Fibroblast of skin of right biceps (primary cell): ENCODE measurements at places on chromosomes 16 and 17.

GRCh38 chr16:4391631-4392381 is 20.2 kb downstream of the VASN start:
- no peak for DNase-seq

DNA sequence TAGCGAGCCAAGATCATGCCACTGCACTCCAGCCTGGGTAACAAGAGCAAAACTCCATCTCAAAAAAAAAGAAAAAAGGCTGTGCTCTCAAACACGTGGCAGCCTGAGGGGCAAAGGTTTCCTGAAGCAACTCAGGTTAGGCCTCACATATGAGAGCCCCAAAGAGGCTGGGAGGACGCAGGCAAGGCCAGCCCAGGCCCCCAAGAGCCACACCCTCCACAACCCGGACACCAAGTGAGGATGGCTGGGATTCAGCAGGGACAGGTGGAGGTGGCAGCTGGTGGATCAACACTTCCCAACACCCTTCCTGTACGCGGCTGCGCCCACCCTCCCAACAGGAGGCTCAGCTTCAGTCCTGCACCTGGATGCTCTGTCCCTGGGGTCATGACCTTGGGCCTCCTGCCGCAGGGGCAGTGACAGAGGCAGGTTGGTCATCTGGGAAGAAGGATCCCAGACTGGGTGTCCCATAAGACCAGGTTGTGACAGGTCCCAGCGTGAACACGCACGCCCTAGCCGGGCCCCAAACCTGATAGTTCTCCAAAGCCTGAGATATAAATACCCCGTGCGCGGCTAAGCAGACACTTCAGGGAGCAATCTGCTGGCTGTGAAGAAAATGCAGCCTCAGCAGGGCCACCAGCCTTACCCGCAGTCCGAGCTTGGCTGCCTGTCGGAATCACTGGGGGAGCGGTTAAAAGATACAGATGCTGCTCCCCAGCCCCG is 78.1 kb downstream of the TIMM22 start:
- no peak for DNase-seq

GRCh38 chr17:50151041-50151936 is 812 bp upstream of the PPP1R9B start:
- DNase-seq = peak; percentile 93

DNA sequence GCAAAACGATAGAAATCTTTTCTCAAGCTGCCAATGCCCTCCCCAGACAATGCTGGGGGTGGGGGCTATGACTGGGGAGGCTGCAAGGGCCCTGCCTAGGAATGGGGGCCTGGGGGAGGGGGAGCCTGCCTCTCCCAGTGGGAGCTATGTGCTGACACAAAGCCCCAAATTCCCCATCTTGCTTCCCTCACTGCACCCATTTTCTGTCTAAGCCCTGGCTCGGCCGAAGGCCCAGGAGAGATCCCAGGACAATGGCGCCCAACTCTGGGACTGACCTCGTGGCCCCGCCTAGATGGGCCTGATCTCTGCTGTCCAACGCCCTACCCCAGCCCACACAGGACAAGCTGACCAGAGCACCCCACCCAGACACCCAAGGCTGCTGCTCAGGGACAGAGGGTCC is 11.1 kb upstream of the KCNJ12 start:
- no peak for DNase-seq

GRCh38 chr17:59488805-59489204 is 76.6 kb upstream of the DHX40 start:
- DNase-seq = no peak

GRCh38 chr17:15087946-15088345 is 177.2 kb downstream of the PMP22 start:
- DNase-seq = no peak

DNA sequence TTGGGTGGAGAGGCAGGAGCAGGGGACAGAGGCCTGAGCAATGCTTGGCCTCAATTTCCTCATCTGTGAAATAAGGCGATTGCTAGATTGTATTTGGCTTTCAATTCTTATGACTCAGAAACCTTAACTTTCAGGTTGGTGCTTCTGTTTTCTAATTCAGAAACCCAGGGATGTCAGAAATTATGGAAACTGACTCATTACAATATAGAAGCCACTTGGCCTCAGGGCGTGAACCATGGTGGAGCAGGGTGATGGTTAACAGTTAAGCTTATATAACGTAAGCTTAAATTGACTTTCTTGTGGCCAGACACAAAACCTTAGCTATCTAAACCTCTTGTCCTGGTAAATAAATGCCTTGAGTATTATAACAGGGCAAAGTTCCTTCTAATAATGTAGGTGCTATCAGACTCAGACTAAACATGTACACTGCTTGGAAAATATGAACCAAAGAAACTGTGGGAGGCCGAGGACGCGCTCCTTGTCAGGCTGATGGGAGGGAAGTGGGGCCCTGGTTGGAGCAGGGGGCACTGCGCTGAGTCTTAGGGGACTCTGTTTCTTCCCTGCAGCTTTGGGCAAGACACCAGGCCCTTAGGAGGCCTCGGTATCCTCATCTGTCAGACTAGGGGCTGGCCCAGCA is 17.1 kb upstream of the SREBF1 start:
- DNase-seq = no peak

DNA sequence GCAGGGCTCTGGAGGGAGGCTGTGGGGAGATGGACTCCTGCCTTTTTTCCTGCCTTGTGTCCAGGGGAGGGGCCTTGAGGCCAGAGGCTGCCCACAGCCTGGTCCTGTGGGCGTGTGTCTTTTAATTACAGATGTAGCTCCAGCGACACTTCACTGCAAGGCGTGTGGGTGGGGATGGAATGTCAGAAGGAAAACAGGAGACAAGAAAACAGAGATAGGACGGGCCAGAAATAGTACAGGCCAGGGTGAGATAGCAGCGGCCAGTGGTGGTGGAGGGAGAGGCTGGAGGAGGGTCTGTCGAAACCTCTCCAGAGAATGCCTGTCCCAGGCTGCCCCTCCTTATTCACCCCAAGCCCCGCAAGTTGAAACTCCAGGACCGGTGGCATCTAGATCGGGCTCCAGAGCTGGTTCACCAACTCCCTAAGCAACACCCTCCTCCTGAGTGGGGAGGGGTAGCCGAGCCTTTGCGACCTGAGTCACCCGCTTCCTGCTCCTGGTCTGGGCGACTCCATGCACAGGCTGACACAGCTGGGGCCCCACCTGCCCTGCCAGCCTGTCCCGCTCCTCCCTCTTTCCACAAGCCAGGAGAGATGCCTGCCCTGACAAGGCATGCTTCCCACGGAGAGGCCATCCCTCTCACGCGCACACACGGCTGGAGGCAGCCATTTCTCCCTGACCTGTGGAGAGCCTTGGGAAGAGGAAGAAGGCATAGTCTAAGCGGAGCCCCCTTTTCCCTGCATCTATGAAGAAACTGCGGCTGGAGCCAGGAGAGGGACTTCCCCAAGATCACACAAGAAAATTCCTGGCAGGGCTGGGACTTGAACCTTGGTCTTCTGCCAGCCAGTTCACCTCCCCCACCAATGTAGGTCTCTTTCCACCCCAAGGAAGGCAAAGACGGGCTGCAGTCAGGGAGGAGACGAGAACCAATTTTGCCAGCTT is 6.6 kb upstream of the JUP start:
- peak; percentile 52 for DNase-seq

DNA sequence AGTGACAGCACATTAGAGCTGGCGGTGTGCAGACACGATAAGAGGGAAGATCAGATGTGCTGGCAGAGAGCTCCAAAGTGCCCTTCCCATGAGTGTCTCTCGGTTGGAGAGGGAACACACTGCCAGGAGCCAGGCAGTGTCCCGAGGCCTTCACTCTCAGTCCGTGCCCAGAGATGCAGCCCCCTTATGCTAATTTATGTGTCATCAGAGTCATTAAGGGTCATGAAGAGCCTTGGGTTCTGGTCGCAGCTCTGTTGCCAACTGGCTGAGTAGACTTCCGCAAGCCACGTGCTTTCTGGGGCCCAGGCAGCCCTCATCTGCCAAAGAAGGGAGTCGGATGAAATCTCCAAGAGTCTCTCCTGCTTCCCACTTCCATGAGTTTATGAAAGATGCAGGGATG is 232.5 kb downstream of the MSI2 start:
- no peak for DNase-seq

GRCh38 chr17:54932711-54933110 is 32.1 kb downstream of the TOM1L1 start:
- no peak for DNase-seq

DNA sequence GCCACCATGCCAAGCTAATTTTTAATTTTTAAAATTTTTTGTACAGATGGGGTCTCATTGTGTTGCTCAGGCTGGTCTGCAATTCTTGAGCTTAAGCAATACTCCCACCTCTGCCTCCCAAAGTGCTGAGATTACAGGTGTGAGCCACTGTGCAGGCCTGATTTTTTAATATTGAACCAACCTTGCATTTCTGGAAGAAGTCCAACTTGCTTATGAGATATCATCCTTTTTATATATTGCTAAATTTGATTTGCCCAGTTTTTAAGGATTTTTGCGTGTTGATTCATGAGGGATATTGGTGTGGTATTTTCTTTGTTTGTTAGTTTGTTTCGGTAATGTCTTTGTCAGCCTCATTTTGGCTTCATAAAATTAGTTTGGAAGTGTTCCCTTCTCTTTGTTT is 196.4 kb downstream of the SEC14L1 start:
- no peak for DNase-seq

- no peak for DNase-seq
Observed at GRCh38 chr16:1323296-1324239, 9.9 kb upstream of the BAIAP3 start.

- DNase-seq = peak; percentile 85
Observed at GRCh38 chr16:70778901-70779309, 22.1 kb downstream of the VAC14 start.

DNA sequence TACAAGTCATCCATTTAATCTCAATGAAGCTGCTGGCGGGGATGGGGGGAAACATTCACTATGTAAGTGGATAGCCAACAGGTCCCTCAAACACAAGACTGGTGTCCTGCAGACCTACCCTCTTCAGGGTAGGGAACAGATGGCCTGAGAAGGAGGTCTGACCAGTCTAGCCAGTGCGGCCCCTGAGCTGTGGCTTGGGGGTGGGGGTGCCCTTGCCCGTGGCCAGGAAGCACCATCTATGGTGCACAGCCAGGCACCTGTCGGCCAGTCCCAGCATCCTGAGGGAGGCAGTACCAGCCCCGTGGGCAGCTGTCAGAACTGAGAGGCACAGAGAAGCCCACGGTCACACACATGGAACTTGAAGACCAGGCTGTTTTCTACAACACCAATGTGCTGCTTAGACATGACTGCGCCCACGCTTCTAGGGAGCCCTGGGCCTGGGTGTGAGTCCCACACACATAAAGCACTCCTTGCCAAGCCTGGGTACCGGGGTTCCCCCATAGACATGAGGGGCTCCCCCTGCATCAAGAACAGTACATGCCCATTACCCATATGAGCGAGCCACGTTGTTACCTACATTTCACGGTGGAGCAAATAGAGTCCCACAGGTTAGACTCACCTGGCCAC is 40.9 kb downstream of the RMI2 start:
- DNase-seq = no peak

DNA sequence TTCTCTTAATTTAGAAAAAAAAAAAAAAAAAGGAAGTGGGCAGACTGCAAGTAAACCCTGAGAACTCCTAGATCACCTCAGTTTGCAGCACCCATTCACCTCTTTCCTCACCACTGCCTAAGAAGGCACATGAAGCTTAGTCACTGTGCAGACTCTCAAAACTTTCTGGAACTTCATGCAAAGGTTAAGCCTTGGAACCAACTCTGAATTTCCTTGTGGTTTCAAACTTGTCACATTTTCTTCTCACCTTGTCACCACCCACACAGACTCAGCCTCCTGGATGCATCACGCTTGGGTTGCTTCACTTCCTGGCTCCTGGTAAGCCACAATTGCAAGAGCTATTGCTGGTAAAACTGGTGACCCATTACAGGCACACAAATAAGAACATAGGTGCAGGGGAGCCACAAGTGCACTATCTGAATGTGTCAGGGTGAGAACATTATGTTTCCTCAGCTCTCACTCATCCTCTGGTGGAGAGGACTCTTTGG is 15.0 kb upstream of the CPD start:
- DNase-seq = peak; percentile 64

- no peak for DNase-seq
Observed at GRCh38 chr16:6611535-6611934, 721.1 kb upstream of the RBFOX1 start.

DNA sequence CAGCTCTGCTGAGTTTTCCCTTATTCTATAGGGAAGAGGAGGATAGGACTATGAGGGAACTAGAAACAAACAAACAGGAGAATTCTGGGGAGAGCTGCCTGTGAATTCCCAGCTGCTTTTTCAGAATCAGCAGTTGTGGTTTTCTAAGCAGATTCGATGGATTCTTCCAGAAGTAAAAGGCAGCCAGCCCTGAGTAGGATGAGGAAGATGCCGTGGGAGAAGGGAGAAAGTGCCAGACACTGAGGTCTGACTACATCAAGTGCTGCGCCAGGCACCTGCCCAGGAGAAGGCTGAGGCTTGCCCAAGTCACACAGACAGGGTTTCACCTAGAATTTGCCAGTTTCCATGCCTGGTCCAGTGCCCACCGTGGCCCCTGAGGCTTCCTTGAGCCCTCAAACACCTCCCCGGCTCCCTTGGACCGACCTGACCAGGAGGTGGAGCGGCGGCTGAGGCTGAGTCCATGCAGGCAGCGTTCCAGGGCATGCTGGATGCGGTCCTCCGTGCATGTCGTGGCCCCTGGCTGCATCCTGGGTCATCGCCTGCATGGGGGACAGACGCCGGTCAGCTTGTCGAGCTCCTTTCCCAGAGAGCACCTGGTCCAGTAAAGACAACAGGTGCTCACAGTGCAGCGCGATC is 43.6 kb upstream of the PIK3R6 start:
- DNase-seq = no peak

- no peak for DNase-seq
Observed at GRCh38 chr16:11748404-11749254, 6.0 kb upstream of the TXNDC11 start.

DNA sequence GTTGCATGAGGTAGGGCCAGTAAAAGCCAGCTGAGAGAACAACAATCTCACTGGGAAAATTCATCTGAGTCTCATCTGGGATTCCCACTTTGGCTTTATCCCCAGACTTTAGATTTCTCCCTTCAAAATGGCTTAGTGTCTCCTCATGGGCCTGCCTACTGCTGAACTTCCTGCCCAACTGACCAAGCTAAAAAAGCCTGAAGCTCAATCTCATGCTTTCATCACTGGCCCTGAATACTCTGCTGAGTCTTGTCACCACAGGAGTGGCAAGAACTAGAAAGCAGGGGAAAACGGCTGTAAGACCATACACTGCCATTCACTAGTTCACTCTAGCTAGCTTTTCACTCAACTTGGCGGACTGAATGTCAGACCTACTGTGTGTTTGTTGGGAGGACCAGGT is 96.4 kb upstream of the NOG start:
- no peak for DNase-seq
